ENCODE measurements at places on chromosomes 16 and 17.
A peak's percentile ranks its signal among the peaks of the same experiment; 100 is the strongest.

- DNase-seq = no peak
Measured at GRCh38 chr17:68832109-68832802, 122.9 kb downstream of the ABCA8 start.

DNA sequence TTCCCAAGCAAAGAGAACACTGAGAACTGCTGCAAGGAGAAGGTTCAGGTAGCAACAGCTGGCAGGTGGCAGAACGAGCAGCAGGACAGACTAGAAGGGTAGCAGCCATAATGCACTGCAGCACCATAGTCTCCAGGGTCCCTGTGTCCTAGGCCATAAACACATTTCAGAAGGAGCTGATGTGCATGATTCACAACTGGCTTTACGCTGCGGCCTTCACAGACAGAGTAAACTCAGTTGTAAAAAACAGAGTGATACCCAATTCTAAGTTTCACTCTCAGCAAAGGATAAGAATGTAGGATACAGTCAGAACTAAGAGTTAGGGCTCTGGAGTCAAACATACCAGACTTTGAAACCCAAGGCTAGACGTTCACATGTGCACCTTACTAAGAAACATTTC, 24.4 kb downstream of the ARHGAP17 start:
- DNase-seq = no peak

DNA sequence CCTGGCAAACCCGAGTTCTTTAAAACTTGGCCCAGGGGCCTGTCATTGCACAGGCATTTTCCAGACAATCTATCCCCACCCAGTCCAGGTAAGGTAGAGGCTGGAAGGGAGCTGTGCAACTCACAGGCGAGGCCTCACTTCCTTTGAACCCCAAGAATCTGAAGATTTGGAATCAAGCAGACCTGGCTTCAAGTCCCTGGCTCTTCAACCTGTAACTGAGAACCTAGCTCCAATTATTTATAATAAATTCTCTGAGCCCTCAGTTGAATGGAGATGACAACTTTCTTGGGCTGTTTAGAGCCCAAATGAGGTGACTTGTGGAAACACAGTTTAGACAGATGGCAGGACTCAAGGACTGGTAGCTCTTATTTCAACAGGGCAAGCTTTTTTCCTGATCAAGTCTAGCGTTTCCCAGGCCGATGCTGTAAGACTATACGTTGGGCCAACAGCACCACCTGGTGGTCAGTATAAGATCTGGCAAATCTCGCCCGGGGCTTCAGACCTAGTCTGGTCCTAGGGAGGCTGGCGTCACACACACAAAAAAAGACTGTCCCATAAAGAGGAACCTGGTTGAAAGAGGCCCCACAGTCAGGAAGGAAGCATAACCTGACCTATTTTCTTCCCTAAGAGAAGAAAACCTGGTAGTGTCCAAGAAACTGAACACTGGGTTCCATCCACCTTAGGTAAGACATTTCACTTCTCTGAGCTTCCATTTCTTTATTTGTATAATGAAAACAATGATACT, 117.9 kb downstream of the C17orf67 start:
- DNase-seq = peak; percentile 62

DNA sequence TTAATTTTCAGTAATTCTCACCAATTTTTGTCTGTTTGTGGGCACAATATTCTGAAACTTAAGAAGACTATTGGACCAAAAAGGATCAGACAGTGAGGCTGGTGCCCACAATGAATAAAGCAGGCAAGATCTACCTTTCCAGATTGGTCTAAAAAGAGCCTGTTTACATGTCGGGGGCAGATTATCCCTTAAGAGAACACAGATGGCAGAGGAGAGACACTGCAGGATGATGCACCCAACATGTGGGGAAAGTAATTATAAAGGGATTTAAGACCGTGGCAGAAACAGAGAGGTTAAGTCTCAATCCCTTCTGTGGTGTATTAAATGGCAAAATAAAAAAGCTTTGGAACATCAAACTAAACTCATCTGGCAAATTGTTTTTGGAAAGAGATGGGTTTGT, 331.8 kb upstream of the CDH11 start:
- no peak for DNase-seq

DNA sequence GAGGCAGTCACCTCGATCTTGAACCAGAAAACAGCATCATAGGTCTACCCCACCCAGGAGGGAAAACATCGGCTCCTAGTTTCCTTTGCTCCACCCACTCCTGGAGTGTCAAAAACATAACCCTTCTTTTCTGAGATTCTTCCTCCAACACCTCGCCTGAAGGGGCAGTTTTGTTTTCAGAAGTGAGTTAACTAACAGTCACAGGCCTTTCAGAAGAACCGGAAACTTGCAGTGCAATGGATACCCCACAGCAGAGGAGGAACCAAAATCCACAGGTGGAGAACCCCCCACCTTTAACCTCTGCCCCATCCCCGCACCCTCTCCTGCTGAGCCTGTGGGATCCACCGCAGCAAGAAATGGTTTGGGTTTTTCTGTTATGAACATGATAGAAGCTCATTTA, 7.8 kb upstream of the TEX2 start:
- no peak for DNase-seq

- no peak for DNase-seq
Measured at GRCh38 chr16:70809392-70810060, 8.6 kb upstream of the VAC14 start.

DNA sequence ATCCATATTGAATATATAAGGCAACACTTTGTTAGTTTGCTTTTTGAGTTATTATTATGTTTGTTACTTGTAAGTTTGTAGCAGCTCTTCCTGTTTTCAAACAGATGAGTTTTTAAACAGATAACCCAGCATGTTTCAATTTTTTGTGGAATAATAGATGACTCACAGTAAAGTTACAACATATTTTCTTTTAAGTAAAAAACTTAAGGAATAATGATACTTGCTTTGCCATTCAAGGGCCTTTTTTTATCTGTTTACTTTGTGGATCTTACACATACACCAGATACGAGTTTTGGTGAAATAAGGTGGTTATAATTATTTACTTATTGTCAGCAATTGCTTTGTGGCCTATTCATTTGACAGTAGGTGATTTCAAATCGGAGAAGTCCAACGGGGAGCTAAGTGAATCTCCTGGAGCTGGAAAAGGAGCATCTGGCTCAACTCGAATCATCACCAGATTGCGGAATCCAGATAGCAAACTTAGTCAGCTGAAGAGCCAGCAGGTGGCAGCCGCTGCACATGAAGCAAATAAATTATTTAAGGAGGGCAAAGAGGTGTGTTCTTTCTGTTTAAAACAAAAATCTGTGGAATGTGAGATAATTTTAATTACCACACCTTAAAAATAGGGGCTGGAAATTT, 66.3 kb downstream of the BPTF start:
- no peak for DNase-seq

GRCh38 chr17:66716236-66717026, 118.5 kb upstream of the CACNG5 start:
- DNase-seq = no peak

DNA sequence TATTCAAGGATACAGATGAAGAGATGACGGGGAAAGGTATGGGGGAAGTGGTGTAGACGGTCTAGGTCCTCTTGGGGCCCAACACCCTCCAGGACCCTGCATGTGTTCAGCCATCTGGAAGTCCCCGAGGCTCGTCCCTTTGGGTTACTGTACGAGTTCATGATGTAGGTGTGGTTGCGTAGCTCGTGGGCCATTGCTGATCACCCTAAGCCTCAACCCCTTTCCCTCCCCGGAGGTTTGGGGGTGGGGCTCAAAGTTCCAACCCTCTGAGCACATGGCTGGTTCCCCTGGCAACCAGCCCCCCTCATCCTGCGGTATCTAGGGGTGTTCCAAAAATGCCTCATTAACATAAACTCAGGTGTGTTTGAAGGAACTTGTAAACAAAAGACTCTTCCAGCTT, 98.8 kb upstream of the METRNL start:
- DNase-seq = no peak

- DNase-seq = no peak
Measured at GRCh38 chr17:81018044-81018802, 16.7 kb upstream of the BAIAP2 start.

DNA sequence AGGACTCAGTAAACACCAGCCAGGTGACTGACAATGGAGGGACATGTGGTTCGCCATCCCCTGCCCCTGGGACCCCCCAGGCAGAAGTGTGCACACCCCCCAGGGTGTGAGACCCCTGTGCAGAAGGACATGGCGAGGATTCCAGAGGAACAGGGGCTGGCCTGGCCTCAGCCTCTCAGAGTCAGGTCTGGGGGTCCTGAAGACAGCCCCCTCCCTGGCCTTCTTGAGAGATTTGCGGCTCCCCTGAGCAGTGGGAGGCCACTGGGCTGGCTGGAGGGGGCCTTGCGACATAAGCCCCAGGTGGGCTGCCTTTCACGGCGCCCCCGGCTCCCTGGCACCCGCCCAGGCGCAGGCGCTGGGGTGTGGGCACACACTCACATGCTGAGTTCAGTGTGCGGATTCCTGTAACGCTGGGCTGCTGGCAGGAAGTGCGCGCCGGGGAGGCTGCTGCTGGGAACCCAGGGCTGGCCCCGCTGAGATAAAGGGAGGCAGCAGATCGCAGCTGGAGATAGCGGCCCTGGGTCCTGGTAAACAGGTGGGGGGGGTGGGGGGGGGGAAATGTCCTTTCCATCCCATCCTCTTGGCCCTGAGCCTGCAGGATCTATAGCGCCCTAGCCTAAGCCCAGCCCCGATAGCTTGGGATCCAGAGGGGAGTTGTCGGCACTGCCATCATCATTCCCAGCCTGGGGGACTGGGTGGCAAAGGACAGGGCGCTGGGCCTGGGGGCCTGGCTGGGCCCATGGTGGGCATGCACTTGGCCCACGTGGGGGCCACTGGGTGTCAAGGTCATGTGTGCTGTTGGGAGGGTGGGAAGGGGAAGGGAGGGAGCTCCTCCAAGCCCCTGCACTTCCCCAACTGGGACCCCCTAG, 27.1 kb downstream of the TMEM235 start:
- DNase-seq = peak; percentile 63

DNA sequence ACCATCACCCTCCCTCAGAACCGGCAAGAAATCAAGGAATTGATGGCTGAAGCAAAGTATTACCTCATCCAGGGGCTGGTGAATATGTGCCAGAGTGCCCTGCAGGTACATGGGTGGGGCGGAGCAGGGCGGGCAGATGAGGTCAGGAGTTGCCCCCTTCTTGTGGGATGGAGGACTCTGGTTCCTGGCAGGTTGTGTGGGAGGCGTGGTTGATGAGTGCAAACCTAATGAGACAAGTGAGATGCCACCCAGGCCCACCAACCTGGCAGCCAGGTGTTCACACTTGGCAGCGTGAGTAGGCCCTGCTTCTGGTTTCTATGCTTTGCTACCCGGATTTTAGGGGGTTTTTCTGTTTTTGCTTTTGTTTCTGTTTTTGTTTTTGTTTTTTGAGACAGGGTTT, 4.8 kb downstream of the TNFAIP1 start:
- DNase-seq = no peak

DNA sequence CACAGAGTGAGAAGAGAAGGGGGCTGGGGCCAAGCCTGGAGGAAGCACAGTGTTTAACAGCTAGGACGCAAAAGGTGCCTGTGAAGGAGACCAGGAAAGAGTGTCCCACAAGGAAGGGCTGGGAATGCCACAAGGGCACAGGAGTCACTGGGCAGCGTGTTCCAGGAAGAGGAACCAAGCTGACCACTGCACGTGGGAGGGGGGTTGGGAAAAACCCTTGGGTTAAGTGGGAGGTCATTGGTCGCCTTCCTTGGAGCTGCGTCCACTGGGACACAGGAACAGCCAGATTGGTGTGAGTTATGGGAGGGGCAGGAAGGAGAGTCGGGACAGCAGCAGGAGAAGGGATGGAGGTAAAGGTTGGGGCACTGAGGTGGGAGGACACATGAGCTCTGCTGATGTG, 12.9 kb downstream of the TTYH2 start:
- DNase-seq = no peak

GRCh38 chr16:1330260-1330914, 3.1 kb upstream of the BAIAP3 start:
- no peak for DNase-seq

DNA sequence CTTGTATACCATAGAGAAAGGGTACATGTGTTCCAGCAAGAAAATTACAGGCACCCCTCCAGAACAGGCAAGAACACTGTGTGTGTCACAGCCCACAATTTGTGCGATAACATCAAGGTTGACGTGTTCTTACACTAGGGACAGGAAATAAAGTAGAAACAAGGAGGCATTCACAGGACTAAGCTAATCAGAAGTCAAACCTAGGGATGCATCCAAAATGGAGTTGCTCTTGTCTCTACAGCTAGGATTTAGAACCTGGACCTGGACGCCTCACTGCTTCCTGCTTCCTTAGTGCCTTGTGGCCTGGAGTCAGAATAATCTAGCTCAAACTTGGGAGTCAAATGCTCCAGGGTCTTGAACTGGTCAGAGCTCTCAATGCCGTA, 41.3 kb downstream of the GINS3 start:
- no peak for DNase-seq

DNA sequence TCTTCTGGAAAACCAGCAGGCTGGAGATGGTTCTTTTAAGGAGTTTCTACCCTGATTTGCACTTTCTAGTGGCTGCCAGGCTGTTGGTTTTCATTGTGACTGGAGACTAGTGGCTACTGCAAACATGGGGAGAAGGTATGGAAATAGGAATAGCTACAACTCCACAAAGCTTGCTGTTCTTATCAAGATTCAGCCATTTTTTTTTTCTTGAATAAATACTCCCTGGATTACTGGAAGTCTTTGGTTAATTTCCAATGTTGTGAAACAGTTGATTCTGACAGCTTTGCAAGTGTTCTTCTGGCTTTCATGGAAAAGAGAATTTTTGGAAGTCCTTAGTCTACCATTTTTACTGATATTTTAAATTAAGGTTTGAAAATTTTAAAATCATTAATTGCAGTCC, 277.7 kb downstream of the HS3ST3A1 start:
- DNase-seq = no peak

- no peak for DNase-seq
Measured at GRCh38 chr16:30368792-30369090, 1.6 kb downstream of the TBC1D10B start.

DNA sequence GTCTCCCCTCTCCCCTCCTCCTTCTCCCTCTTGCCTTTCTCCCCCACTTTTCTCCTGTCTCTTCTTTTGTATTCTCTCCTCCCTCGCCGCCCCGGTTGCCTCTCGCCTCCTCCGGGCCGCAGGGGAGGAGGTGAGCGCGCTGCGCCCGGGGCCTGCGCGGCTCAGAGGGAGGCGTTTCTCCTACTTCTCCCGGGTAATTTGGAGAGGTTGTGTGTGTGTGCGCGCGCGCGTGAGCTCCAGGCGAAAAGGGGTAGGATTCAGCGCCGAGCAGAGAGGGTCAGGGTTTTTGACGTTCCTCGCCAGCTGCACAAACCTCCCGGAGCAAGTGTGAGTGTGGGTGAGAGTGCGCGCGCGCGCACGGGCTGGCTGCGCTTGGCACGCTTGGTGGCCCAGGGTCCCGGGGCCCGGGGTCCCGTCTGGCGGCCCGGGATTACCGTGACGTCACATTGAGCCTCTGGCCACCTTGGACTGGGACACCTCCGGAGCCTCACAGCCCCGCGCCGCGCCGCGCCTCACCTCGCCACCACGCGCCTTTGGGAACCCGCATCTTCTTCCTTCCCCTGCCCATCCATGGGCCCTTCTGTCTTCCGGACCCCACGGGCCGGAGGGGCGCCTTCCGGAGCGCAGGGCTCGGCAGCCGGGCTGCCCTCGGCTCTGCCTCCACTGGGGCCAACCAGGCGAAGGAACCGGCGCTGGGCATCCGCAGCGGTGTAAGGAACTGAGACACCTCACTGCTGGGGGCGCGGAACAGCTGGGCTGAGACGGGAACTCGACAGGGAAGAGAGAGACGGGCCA, 479 bp downstream of the IRX6 start:
- DNase-seq = no peak

Measured in activated T-cell treated with anti-CD3 and anti-CD28 coated beads for 24 hours (primary cell).